Forelimb muscle (tissue), 1 donor: ENCODE measurements at places on chromosomes 4 and X. TPM values are rescaled to one million over a fixed set of nuclear protein-coding genes. Genes with fewer than 3 reads are reported as not detected.

DNA sequence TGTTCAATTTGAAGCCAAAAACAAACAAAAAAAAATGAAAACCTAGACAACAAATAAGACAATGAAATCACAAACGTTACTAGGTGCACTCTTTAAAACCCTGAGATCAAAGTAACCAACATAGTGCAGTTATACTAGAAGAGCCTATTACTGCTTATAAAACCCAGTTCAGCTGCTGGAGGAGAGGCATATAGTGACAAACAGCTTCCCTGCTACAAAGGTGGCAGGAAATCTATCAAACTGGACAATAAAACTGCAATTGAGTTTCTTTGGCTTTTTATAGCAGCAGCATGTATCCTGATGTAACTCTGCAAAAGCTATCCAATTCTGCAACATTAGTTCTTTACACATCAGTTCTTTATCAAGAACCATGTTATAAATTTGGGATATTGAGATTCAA, 155.6 kb downstream of the LRBA start:
- no peak for DNase-seq

DNA sequence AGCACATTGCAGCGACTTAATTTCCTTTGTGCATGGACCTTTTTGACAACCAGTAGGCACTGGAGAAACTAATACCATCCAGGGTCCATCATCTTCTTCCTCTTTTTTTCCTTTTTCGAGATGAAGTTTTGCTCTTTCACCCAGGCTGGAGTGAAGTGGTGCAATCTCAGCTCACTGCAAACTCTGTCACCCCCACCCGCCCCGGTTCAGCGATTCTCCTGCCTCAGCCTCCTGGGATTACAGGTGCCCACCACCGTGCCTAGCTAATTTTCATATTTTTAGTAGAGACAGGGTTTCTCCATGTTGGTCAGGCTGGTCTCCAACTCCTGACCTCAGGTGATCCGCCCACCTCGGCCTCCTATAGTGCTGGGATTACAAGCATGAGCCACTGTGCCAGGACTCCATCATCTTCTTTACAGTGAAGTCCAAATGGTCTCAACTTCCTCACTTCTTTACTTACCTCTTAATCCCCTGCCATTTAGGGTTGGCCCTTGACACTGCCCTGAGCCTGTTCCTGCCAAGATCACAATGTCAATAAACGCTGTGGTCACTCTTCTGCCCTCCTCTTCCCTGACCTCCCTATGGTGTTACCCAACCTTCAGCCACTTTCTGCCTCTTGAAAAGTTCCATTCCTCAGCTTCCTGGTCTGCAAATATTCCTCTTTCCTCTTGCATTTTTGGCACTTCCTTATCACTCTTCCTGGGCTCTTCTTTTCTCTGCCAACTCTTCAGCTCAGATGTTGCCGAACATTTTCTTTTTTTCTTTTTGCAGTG, 119.8 kb upstream of the SLC34A2 start:
- DNase-seq: no peak

DNA sequence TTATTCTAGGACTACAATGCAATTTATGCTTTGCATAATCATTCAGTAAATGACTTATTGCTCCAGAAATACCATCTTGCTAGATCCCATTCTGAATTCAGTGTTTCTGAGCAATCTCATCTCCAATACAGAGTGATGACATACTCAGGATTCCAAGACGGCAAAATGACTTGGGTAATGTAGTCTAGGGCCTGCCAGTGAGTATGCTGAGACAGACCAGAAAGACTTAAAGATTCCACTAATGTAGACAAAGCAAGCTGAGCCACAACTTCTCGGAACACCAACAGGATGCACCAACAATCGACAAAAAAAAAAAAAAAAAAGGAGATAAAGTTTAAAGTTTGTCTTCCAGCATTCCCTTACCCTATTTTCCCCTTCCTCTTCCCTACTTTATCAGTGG, 919 bp upstream of the SEC24B start:
- no peak for DNase-seq

DNA sequence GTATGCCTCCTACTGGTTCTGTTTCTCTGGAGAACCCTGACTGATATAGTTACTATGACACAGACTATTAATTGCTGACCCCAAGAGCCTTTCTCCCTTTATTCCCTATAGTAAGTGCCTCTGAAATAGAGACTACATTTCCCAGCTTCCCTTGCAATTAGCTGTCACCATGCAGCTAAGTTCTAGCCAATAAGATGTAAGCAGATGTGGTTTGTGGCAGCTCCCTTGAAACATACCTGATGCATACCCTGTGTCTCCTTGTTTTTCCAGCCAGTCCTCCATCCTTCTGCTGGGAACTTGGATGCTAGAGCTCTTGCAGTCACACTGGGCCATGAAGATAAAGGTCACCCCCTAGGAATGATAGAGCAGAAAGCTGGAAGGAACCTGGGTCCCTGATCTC, 9.7 kb upstream of the TMEM165 start:
- no peak for DNase-seq

GRCh38 chrX:47264483-47265173, 31.8 kb downstream of the USP11 start:
- no peak for DNase-seq

DNA sequence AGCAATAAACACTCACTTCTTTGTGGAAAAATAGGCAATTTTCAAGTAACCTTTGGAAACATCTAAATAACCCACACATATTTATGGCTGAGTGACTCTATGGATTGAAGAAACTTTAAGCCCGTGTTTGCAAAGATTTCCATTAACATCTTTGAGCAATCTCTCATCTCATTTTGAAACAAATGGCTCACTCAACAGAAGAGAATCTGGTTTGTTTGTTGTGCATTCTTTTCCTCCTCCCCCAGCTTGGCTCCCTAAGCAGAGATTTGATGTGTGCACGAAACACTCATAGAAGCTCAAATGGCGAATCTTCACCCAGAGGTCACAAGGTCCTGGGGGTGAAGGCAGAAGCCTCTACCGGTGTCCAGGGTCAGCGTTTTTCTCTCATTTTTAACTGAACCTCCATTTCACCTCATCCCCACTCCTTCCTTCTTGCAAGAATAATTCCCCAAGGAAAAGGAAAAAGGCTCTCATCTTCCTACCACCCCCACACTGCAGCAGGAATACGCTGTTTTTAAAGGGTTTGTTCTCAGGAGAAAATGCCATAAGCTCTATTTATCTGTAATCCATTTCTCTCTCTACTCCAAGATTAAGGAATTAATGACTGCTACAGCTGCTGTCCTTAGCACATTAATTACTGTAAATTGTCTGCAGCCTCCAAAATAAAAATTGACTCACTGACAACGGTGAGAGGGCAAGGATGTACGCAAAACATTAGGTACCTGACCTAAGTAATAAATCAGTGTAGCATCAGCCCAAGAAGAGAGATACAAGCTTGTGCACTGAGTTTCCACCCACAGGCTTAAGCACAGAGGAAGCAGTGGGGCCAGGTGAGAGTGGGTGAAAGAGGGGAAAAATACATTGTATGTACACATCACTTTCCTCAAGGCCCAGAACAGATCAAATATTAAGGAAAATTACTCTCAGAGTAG, 307.6 kb upstream of the NOCT start:
- no peak for DNase-seq

CT45A1 gene
- polyA plus RNA-seq: 0.24 TPM

MAGEA9B gene
- not detected for polyA plus RNA-seq

PRRG3 gene
- 28.6 TPM for polyA plus RNA-seq
